ENCODE measurements at places on chromosomes 13 and 19. TPM values are rescaled to one million over a fixed set of nuclear protein-coding genes. Genes with fewer than 3 reads are reported as not detected.

DNA sequence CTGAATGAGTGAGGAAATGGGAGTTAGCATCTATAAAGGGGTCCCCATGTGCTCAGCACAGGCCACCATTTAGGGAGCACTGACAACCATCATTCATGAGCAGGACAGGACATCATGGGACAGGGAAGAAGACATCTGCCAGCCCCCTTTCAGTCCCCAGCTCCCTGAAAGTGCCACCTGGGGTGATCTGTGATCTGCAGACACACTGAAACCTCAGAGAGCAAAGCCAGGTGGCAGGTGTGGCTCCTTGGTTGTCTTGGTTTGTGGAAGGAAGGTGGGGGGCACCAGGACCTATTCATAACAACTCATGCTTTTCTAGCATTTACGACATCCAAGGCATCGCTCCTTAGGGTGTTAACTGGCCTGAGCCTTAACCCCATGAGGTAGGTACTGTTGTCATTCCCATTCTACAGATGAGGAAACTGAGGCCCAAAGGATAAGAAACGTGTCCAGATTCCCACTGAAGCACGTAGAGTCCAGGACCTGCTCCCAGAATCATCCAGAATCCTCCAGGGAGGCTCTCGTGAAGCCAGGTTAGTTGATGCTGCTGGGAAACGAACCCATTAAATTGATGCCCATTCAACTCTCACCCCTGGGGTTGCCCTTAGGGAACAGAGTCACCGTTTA is 5.8 kb downstream of the KDELR1 start:
- no peaks in the 10 kb centered on the region for H3K27me3 ChIP-seq
- H3K4me3 ChIP-seq: no peak overlapping the region
- no peak for DNase-seq
- H3K4me1 ChIP-seq: peaks cover 5% of the 10 kb centered on the region
- no peak overlapping the region for H3K27ac ChIP-seq

DNA sequence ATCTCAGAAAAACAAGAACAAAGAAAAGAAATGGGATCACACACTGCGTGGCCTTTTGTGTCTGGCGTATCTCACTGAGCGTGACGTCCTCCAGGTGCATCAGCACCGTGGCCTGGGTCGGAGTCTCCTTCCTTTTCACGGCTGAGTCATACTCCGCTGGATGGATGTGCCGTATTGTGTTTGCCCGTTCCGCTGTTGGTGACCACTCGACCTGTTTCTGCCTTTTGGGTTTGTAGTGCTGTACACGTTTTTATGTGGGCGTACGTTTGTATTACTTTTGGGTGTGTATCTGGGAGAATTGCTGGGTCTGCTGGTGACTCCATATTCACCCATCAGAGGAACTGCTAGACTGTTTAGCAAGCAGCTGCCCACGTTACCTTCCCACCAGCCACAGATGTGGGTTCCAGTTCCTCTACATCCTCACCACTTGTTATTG is 11.4 kb downstream of the ARID3A start:
- H3K27ac ChIP-seq: no peak overlapping the region
- no peak for DNase-seq
- H3K36me3 ChIP-seq: no peaks in the 10 kb centered on the region

Gene ZNF418
- total RNA-seq: 3.2 TPM

DNA sequence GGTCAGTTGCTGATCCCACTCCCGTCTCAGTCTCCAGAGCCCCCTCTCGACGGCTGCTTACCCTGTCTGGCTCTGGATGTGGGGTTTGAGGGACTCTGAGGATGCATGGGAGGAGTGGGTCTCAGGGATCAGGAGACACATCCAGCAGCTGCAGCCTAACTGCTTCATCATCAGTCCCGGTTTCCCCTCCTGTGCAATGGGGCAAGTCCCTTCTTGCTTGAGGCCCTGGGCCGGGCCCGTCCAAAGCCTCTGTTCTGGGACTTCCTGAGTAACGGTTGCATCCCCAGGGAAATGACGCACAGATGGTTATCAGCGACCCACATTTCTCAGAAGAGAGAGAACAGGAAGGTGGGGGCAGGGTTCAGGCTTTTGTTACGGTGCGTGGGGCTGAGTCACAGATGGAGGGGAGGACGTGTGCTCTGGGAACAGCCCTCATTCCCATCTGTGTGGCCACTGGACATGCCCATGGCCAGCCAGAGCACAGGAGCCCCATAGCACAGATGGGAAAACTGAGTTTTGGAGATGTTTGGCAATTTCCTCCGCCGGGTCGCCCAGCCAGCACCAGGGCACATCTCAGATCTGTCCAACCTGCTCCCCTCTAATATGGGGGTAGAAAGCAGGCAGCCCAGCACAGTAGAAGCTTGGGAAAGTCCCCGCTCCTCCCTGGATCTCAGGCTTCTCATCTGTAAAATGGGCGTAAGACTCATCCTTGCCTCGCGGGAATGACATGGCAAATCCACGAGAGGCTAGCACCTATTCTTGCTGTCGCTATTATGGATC is 19.3 kb downstream of the GNA15 start:
- H3K4me1 ChIP-seq: peaks cover 3% of the 10 kb centered on the region
- no peaks in the 10 kb centered on the region for H3K27me3 ChIP-seq
- peak; percentile 85 for DNase-seq
- H3K4me3 ChIP-seq: peak overlapping the region; percentile 16
- H3K27ac ChIP-seq: peak overlapping the region; percentile 46

- H3K4me3 ChIP-seq: peak overlapping the region; percentile 86
- H3K27me3 ChIP-seq: no peaks in the 10 kb centered on the region
- H3K27ac ChIP-seq: peak overlapping the region; percentile 69
- H3K36me3 ChIP-seq: no peaks in the 10 kb centered on the region
- H3K4me1 ChIP-seq: peaks cover 9% of the 10 kb centered on the region
- DNase-seq: peak; percentile 45
Observed at GRCh38 chr13:31846182-31846938, 107.0 kb downstream of the RXFP2 start.

DNA sequence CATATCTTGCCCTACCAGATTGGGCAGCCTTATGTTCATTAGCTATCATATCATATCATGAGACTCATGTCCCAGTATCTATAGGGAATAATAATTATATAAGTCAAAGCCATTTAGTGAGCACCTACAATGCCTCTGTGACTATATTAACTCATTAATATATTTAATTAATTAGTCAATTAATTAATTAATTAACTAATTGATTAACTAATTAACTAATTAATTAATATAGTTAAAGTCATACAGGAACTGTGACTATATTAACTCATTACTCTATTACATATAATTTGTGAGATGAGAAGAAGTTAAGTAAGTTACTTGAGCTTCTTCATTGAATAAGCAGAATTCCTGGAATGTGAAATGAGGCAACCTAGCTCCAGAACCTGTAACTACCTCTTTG is 588.3 kb upstream of the SLITRK1 start:
- no peak overlapping the region for H3K4me3 ChIP-seq
- H3K27me3 ChIP-seq: no peaks in the 10 kb centered on the region
- H3K36me3 ChIP-seq: no peaks in the 10 kb centered on the region
- H3K27ac ChIP-seq: no peak overlapping the region
- H3K4me1 ChIP-seq: no peaks in the 10 kb centered on the region

Gene ZNF507
- total RNA-seq: 22.6 TPM

DNA sequence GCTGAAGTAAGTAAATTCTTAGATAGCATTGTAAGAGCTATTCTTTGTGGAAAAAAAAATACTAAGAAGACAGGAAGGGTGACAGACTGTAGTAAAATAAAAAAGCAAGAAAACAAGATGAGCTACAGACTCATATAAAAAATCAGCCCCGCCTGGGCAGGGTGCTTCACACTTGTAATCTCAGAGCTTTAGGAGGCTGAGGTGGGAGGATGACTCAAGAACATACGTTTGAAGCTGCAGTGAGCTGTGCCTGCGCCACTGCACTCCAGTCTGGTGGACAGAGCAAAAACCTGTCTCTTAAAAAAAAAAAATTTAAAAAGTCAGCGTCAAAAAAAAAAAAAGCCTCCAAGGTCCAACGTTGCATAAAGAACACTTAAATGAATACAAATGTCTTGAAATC is 102.1 kb downstream of the VWA8 start:
- H3K27ac ChIP-seq: no peak overlapping the region
- H3K27me3 ChIP-seq: no peaks in the 10 kb centered on the region
- peaks cover 11% of the 10 kb centered on the region for H3K4me1 ChIP-seq

GRCh38 chr19:15291548-15292021 is 40.8 kb downstream of the BRD4 start:
- H3K27me3 ChIP-seq: no peaks in the 10 kb centered on the region
- no peak for DNase-seq
- H3K4me1 ChIP-seq: peaks cover 97% of the 10 kb centered on the region
- no peak overlapping the region for H3K27ac ChIP-seq
- H3K4me3 ChIP-seq: no peak overlapping the region

Gene SLC6A16
- 2.4 TPM for total RNA-seq

DNA sequence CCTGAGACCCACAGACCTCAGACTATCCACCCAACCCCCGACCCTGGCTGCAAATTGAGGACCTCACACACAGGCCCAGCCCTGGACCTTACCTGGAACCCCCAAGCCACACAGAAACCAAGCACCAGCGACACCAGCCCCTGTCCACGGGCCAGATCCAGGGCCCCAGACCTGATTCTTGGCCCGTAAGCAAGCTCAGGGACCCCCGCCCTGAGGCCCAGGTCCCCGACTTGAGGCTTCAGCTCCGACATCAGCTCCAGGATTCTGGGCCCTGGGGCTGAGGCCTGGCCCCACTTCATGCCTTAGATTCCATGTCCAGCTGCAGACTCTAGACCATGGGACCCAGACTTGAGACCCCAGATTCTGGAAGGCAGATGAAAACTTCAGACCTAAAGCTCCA is 6.3 kb downstream of the TTYH1 start:
- no peaks in the 10 kb centered on the region for H3K4me1 ChIP-seq
- no peaks in the 10 kb centered on the region for H3K27me3 ChIP-seq
- DNase-seq: no peak

Gene SERTAD1
- total RNA-seq: 42.3 TPM

DNA sequence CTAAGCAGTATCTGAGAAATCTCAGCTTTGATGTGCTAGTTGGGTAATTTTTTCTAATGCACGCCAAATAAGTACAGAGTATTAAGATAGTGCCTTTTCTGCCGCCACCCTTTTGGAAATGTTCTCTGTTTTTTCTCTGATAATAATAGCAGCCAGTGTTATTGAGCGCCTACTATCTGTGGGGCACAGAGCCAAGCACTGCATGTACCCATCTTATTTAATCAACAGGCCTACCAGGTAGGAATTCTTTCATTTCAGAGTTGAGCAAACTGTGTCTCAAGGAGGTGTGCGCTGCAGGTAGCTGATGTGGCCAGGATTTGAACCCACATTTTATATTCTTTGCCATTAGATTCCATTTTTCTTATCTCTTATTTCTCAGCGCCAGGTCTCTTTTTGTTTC is 1.4 kb downstream of the EPN1 start:
- peaks cover 41% of the 10 kb centered on the region for H3K36me3 ChIP-seq
- H3K4me1 ChIP-seq: peaks cover 44% of the 10 kb centered on the region
- H3K27ac ChIP-seq: no peak overlapping the region
- no peak for DNase-seq
- H3K27me3 ChIP-seq: no peaks in the 10 kb centered on the region
- H3K4me3 ChIP-seq: peak overlapping the region; percentile 85

GRCh38 chr19:57202160-57202559 is 10.9 kb downstream of the ZNF264 start:
- H3K36me3 ChIP-seq: peaks cover 72% of the 10 kb centered on the region
- DNase-seq: no peak
- no peaks in the 10 kb centered on the region for H3K4me1 ChIP-seq
- H3K27me3 ChIP-seq: no peaks in the 10 kb centered on the region

DNA sequence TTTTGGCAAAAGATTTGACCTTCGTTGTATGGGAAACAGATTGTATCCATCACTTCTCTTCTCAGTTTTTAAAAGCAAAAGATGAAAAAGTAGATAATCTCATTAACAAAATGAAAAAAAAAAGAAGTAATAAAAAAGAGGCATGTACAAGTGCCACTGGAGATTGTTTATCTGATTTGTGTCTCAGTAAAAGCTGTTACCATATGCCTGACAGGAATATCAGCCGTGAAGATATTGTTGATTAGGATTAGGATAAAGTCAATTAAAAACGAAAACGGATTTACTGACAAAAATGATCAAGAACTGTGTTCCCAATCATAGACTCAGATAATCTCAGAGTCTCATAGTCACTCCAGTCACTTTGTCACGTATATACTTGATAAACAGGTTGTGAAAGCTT is 842.1 kb upstream of the SLC10A2 start:
- H3K27me3 ChIP-seq: no peaks in the 10 kb centered on the region
- no peaks in the 10 kb centered on the region for H3K4me1 ChIP-seq
- no peaks in the 10 kb centered on the region for H3K36me3 ChIP-seq
- no peak overlapping the region for H3K4me3 ChIP-seq
- no peak for DNase-seq

Gene CCL25
- not detected for total RNA-seq

Gene GARRE1
- total RNA-seq: 37.5 TPM

Gene CRX
- not detected for total RNA-seq

Gene NMRK2
- total RNA-seq: 1.8 TPM

Gene IGFL1
- not detected for total RNA-seq

DNA sequence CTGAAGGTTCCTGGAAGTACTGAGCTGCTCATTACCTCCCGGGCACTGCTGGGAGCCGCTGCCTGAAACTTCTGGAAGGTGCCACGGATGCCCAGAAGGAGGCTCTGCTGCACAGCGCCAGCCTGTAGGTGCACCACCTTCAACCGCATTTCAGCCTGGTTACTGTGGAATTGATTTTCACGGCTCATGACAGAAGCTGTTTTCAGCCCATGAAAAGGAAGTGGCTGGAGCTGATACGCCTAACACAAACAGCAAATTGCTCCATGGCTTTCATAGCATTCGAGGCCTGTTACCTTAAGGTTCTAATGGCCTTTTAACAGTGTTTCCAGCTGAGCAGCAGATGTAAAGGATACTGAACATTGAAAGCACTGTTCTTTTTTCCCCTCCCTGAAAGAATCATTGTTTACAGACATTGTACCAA is 22.0 kb downstream of the GPC6 start:
- peak overlapping the region; percentile 8 for H3K27ac ChIP-seq
- no peaks in the 10 kb centered on the region for H3K27me3 ChIP-seq
- H3K4me3 ChIP-seq: peak overlapping the region; percentile 30
- H3K36me3 ChIP-seq: no peaks in the 10 kb centered on the region

GRCh38 chr13:33034882-33035520 is 18.8 kb downstream of the KL start:
- H3K27ac ChIP-seq: no peak overlapping the region
- no peaks in the 10 kb centered on the region for H3K4me1 ChIP-seq
- H3K27me3 ChIP-seq: no peaks in the 10 kb centered on the region

- peaks cover 16% of the 10 kb centered on the region for H3K4me1 ChIP-seq
- no peak overlapping the region for H3K4me3 ChIP-seq
- H3K27me3 ChIP-seq: no peaks in the 10 kb centered on the region
- no peak overlapping the region for H3K27ac ChIP-seq
- H3K36me3 ChIP-seq: peaks cover 4% of the 10 kb centered on the region
Observed at GRCh38 chr19:17332677-17333581, 1.7 kb downstream of the ANO8 start.

DNA sequence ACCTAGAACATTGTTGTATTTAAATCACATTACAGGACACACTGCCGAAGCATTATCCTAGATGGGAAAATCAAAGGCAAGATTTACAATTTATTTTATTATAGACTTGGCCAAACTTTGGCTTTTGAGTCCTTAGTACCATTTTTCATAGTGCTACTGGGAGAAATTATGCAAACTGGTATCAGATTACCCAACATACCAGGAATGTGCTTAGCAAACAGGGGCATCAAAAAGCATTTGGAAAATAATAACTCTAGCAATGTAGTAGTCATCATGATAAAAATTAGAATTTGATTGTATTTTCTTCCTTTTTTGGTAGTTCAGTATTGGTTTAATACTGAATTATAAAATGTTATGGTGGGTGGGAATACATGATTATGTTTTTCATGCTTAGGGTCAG is 34.0 kb downstream of the GPC6 start:
- H3K27me3 ChIP-seq: no peaks in the 10 kb centered on the region
- H3K4me1 ChIP-seq: peaks cover 4% of the 10 kb centered on the region
- no peak for DNase-seq
- no peak overlapping the region for H3K4me3 ChIP-seq

- H3K4me3 ChIP-seq: no peak overlapping the region
- H3K27ac ChIP-seq: no peak overlapping the region
- no peaks in the 10 kb centered on the region for H3K4me1 ChIP-seq
Observed at GRCh38 chr13:39909634-39910033, 254.2 kb downstream of the COG6 start.

Gene TMEM147
- 75.8 TPM for total RNA-seq

Gene CLEC17A
- not detected for total RNA-seq
